ENCODE measurements at places on chromosomes 5 and 9.

GRCh38 chr9:72882117-72882775, 70.6 kb downstream of the ALDH1A1 start:
- DNase-seq: no peak

DNA sequence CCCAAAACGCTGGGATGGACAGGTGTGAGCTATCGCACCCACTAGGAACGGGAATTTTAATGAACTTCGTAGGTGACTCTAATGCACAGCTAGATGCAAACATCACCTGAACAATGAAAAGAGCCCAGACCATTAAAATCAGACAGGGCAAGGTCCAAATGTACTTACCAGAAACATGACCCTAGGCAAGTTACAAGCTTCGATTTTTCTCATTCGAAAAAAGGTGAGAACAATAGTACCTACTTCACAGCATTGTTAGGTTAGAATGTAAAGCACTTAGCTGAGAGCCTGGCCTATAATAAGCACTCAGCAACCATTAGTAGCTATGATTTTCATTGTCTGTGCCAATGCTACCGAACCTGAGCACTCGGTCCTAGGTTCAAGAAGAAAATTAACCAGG, 5.8 kb upstream of the KLHL3 start:
- DNase-seq: no peak

GRCh38 chr5:87411586-87411972, 1.2 kb downstream of the CCNH start:
- DNase-seq: no peak

- no peak for DNase-seq
Measured at GRCh38 chr5:143480001-143480400, 76.5 kb upstream of the NR3C1 start.

DNA sequence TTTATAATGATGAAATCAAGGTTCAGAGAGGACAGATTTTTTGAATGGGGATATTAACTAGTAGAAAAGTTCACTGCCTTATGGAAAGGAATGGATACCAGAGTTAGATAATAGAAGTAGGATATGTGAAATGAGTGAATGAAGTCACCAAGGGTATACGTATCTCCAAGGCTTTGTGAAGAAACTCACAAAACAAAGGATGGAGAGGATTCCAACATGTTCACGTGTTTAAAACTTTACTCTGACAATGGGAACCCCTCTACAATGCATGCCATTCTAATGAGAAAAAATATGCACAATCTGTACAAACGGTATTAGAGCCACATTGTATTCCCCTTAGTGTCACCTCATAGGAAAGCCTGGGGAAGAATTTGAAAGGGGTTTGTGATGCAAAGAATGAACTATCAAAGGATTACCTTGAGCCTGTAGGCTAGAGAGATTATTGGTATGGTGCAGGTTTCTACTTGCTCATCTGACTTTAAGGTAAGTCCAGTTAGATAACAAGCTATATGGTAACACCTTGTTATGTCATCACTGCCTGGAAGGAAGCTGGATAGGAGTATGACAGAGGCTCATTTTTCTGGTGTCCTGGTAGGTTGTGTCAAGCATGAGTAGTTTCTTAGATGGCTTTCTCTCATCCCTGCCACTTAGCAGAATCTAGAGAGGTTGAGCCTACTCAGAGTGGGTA, 250.3 kb upstream of the SEMA6A start:
- DNase-seq: no peak

GRCh38 chr5:1004461-1005248, 3.9 kb upstream of the NKD2 start:
- no peak for DNase-seq

DNA sequence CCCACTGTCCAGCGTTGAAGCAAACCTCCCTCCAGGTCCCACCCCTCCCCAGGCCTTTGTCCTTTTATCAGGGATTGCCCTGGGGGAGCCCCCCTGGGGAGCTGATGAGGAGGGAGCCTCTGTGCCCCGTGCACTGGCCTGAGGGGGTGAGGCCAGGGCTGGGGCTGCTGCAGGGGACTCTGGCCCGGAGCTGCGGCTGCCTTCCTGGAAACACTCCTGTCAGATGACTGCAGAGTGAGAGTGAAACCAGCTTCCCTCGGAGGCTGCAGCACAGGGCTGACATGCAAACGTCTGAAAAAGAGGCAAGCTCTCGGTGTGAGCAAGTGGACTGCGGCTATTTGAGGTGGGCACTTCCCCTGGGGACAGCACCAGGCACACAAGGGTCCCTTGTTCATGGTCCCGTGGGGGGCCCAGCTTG, 4.6 kb upstream of the TRAF2 start:
- DNase-seq: peak; percentile 41

DNA sequence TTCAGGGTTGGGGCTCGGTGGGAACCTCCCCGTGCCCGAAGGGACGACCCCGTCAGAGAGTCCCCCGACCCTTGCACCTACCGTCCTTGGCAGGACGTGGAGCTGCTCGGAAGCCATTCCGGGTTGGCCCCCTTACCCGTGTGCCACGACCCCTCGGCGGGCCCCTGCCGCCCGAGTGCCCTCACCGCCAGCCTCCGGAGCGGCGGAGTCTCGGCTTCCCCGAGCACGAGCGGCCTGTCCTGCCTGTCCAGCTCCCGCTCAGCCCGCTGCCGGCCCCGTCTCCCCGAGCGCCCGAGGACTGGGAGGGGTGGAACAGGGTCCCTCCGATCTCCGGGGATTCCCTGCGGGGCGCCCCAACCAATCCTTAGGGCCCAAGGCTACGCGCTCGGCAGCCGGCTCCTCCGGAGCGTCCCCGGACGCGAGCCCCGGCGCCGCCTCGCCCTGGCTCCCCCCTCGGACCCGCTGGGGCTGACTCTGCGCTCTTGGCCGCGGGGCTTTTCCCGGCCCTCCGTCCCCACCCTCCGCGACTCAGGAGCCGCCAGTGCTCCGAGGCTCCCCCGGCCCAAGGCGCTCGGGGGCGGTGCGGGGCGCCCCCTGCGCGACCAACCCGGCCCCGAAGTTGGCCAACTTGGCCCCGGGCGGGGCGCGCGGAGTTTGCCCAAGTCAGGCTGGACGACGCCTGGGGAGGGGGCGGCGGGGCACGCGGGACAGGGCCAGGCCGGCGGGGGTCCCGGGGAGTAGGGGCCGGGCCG, 654 bp downstream of the ADAMTS2 start:
- no peak for DNase-seq

GRCh38 chr5:166045961-166046360, 2245.5 kb upstream of the WWC1 start:
- no peak for DNase-seq

- DNase-seq: no peak
Measured at GRCh38 chr9:133200631-133201030, 8.4 kb downstream of the OBP2B start.

GRCh38 chr5:91095313-91095712, 287.8 kb downstream of the ARRDC3 start:
- DNase-seq: no peak

- DNase-seq: no peak
Measured at GRCh38 chr5:72282878-72283277, 37.2 kb downstream of the MRPS27 start.

- DNase-seq: no peak
Measured at GRCh38 chr9:126413391-126414068, 86.9 kb downstream of the MVB12B start.

- DNase-seq: no peak
Measured at GRCh38 chr5:174094857-174095606, 49.5 kb downstream of the NSG2 start.

DNA sequence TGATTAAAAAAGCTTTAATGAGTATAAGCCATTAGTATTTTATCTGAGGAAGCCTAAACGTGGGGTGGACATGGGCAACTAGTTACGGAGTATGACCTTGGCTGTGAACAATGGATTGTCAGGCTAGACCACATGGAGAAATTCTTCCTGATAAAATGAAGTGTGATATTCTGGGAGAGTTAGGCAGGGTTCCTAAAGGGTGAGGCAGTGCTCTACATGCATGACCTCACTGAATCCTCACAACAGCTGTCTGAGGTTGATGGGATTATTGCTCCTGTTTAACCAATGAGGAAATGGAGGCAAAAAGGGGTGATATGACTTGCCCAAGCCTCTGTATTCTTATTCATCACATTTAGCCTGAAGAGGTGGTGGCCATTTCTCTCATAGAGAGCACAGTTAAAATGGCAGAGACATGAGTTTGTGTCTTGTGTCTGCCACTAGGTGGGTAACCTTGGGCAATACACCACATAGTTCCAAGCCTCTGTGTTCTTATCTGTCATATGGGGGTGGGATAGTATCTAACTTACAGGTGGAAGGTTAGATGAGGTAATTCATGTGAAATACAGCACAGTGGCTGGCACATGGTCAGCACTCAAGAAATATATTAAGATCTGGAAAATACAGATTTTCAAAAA, 96.1 kb upstream of the NR3C1 start:
- no peak for DNase-seq

DNA sequence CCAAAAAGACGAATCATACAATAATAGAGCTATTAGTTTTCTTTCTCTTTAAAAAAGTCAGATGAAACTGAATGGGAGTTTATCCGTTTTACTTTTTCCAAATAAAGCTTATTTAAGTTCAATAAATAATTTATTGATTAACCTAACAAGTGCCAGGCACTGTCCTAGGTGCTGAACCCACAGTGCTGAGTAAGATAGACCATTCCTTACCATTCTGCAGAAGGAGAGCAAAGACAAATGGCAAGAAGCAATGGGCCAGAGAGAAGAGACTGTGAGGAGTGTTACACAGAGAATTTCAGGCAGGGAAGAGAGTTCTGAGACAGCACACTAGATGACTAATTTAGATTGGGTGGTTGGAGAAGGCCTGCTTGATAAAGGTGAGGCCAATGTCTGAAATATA, 127.2 kb downstream of the AUH start:
- no peak for DNase-seq

DNA sequence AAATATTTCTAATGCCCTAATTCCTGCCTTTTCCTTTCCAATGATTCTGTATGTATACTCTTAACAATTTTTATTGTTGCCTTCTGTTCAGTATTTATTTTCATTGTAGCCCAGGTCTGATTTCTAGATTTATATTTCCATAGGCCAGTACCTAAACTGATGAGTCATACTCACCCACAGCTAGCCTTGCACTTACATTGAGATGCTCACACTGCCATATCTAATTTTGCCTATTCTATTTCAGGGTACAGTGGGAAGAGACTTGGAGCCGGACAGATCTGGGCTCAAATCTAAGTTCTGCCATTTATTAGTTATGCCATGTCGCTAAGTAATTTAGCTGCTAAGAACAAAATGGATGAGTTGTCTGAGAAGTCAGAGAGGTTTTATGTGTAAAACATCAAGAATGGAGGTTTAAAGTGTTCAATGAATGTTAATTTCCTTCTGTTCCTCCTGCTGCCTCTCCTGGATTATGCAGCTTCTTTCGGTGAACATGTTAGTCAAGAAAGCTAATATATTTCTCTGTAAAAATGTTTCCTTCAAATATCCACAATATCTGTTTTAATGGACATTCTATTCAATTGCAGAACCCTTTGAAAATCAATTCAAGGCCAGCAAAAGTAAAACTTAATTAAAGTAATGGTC, 62.3 kb upstream of the CDK5RAP2 start:
- DNase-seq: no peak

GRCh38 chr5:54320256-54320655, 9.9 kb upstream of the ARL15 start:
- DNase-seq: no peak

GRCh38 chr5:170139786-170140335, 34.2 kb downstream of the FOXI1 start:
- DNase-seq: no peak

- no peak for DNase-seq
Measured at GRCh38 chr9:118609355-118610044, 759.7 kb downstream of the BRINP1 start.

DNA sequence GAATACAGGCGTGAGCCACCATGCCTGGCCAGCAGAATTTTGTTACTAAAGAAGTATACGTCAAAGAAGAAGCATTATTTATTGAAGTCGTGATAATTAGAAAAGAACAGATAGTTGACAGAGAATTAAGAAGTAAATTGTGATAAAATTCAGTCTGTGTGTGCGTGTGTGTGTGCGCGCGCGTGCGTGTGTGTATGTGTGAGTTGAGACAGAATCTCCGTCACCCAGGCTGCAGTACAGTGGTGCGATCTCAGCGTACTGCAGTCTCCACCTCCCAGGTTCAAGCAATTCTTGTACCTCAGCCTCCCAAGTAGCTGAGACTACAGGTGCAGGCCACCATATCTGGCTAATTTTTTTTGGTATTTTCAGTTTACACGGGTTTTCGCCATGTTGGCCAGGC, 77.8 kb downstream of the ERBIN start:
- DNase-seq: no peak

DNA sequence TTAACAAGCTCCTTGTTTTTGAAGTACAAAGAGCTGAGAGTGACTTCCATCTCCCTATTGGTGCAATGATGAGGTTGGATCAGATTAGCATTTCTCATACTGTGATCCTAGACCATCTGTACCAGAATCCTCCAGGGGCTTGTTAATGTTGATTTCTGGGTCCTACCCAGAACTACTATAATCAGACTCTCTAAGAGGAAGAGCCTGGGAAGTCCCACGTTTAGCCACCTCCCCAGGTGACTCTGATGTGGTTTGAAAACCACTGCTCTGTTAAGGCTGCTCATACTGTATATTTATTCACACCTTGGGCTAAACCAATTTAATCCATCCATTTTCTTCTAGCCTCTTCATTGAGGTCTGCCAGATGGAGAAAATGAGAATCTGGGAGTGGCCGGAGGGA, 49.6 kb upstream of the SMIM32 start:
- no peak for DNase-seq

DNA sequence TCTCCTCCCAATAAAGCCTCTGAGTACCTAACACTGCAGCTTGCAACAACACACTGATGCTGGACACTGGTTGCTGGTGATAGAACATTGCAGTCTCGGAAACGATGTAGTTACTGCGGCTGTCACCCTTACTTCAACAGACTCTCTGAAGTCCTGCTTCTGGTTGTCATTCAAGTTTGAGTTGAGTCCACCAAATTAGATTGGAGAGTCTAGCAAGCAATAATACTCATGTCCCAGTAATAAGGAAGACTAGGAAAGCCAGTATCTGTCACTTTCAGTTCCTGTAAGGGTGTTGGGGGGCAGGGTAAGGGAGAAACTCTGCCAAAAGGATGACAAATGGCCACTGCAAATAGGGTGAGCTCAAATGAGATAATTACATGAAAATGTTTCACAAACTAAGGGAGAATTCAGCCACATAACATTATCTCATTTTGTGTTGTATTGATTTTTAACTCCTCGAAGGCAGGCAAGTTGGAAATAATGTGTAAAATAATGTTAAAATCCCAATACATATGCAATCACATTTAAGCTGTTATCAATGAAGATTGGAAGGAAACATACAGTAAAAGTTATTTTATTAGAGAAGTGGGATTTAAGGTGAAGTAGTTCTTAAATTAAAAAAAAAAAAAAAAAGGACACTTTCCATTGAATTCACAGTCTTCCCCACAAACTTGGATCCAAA, 849 bp upstream of the IFT74 start:
- DNase-seq: no peak

GRCh38 chr9:22244139-22245011, 202.2 kb upstream of the DMRTA1 start:
- no peak for DNase-seq

DNA sequence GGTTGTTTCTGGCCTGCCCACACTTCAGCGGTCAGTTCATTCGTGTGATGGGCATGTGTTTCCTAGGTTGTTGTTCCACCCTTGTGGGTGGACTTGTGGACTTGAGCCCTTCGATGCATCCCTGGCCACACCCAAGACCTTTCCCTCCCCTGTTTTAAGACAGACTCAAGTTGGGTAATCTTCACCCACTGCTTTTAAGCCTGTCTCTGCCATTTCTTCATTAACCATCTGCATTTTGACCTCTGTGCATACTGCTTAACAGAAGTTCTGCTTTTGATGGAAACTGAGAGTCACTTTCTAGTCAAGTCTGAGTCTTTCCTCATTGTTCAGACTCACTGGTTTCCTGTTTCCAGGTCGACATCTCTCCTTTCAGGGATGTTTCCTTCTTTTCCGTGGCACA, 233.7 kb downstream of the ARHGEF28 start:
- DNase-seq: no peak

GRCh38 chr5:37806476-37806875, 33.4 kb downstream of the GDNF start:
- no peak for DNase-seq

All from stimulated activated CD4-positive, alpha-beta T cell treated with anti-CD3 and anti-CD28 coated beads, Interleukin-2, amount 100 ng/mL, for 48 hours (primary cell).